GM23248 (cell line): ENCODE measurements at places on chromosomes 2 and 18.

GRCh38 chr2:240139666-240140393 lies 628 bp downstream of the OTOS start:
- DNase-seq = no peak

- DNase-seq = peak; percentile 82
These were observed 216.9 kb upstream of the VWC2L start for GRCh38 chr2:214193943-214194342.

GRCh38 chr2:73997813-73998212 lies 13.1 kb downstream of the TET3 start:
- DNase-seq = no peak

DNA sequence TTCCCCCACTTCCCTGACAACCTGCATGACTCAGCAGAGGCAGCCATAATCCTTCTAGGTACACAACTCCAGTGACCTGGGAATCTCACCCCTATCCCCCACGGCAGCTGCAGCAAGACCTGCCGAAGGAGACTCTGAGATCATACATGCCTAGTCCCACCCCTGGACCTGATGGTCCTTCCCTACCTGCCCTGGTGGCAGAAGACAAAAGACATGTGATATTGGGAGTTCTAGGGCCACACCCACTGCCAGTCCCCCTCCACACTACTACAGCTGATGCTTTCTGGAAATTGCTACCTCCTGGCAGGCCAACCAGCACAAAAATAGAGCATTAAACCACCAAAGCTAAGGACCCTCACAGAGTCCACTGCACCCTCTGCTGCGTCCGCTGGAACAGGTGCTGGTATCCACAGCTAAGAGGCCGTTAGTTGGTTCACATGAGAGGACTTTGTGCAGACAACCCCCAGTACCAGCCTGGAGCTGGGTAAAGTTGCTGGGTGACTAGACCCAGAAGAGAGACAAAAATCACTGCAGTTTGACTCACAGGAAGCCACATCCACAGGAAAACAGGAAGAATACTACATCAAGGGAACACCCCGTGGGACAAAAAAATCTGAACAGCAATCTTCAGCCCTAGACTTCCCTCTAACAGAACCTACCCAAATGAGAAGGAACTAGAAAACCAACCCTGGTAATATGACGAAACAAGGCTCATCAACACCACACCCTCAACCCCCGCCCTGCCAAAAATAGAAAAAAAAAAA lies 12.5 kb downstream of the MARCO start:
- no peak for DNase-seq

- no peak for DNase-seq
These were observed 33.6 kb downstream of the INPP5D start for GRCh38 chr2:233093721-233094120.

DNA sequence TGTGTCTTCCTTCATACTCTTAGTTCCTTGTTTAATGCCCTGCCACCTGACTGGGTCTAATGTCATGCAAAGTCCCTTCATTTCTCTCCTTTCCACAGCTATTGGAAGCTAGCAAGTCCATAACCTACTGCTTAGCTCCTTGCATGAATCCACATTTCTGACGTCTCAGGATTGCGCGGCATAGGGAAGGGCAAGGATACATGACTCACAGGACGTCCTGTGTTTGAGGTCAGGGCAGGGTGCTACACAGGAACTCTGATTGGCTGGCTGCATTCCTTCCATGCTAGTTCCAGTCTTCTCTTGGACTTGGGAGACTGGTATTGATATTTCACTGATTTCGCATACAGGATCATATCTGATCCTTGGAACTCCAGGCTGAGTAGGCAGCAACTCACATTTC lies 137.9 kb downstream of the CDH2 start:
- DNase-seq = no peak

DNA sequence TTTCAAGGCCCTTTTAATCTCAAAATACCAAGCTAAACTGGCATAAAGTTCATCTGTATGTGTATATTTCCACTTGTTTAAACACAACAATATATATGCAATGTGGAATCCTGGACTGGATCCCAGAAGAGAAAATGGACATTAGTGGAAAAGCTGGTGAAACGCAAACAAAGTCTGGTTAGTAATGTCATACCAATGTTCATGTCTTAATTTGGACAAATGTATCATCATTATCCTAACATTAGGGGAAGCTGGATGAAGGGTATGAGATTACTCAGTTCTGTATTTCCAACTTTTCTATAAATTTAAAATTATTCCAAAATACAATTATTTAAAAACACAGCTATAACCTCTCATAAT lies 3.8 kb downstream of the SP3 start:
- DNase-seq = no peak

- DNase-seq = no peak
These were observed at the start of gene VIL1 for GRCh38 chr2:218418717-218419458. Gene VIL1, plus strand, starts transcription at chr2:218419123. Its CDS starts 4,656 bp downstream, at chr2:218423779.

- DNase-seq = peak; percentile 69
These were observed 88.6 kb upstream of the FHL2 start for GRCh38 chr2:105487142-105488069.

GRCh38 chr2:221422516-221423209 lies 149.4 kb downstream of the EPHA4 start:
- no peak for DNase-seq

- DNase-seq = no peak
These were observed 1.5 kb downstream of the DNAJB2 start for GRCh38 chr2:219280651-219281050.

DNA sequence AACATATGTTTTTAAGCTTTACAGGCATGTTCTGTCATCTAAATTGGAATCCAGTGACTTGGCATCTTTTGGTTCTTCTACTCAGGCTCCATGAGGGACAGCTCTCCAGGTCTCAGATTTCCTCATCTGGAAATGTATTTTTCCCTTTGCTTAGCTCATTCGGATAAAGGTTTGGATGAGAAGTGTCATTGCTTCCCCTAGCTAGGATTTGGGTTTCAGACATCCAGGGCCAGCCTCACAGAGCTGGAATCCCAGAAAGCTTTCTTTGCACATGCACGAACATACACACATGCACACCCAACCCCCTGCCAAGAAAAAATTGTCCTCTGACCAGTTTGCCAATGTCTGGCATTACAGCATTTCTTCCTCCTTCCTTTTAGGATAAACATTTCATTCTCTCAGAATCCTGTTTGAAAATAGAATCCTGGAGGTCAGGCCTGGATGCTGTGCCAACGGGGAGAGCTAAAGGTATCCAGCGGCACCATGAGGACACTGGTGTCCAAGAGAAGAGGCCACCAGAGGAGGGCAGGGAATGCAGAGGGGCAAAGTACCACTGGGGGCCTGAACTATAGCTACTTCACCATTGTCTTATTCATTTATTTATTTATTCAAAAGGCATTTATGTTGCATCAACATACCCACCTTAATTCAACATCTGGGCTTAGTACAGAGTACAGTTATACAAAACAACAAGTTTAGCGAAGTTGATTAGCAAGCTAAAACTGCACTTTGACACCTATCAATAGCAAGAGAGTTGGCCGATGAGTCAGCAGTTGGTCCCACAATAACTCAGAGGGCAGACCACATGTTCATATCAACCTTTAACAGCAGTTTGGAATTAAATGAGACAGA lies 97.9 kb upstream of the ATL2 start:
- no peak for DNase-seq

GRCh38 chr2:111022633-111023032 lies 98.1 kb upstream of the BCL2L11 start:
- DNase-seq = no peak

- no peak for DNase-seq
These were observed 30.0 kb upstream of the CCNYL1 start for GRCh38 chr2:207681431-207681830.

DNA sequence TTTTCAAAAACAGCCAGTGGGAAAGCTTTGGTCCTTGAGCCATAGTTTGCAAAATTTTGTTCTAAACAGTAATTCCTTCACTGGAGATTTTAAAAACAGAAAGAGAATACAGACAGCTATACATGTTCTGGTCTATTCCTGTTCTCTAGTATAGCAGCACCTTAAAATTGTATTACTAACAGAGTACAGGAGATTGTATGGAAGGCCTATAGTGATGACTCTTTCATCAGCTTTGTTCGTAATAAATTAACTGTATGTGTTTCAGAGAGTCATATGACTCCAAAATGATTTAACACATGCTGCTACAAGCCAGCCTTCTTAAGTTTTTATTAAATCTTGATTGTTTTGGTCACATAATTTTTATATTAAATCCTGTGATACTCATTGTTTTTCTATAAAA lies 1124.6 kb upstream of the FAM98A start:
- DNase-seq = no peak

DNA sequence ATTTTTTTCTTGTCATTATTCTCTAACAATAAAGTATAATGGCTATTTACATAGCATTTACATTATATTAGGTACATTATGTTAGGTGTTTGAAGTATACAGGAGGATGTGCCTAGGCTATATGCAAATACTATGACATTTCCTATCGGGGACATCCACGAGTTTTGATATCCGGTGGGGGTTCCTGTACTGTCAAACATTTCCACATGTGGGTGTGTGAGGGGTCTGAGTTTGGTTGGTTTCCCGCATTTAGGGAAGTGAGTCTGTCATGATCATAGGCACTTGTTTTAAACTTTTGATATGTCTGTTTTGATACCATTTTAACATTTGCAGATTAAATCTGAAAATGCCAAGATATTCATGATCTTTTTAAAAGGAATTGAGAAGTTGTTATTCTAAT lies 76.0 kb downstream of the CEP192 start:
- no peak for DNase-seq

- no peak for DNase-seq
These were observed 62.5 kb downstream of the FAM228A start for GRCh38 chr2:24237313-24237712.

DNA sequence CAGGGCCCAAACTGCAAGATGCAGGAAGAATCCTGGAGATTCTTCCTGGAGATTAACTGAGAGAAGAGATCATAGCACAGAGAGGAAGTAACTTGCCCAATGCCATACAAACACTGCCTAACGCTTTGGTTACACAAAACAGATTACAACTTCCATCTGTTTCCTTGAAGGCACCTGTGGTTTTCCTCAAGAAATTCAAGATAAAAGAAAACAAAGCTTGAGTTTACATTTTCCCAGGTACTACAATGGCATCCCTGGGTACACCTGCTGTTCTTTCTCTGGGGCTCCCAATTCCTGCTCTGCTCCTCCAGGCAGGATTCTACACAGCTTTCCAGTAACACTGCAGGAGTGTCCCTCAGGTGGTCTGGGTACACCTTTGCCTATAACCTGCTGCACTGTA lies 781.9 kb upstream of the ID2 start:
- DNase-seq = no peak

DNA sequence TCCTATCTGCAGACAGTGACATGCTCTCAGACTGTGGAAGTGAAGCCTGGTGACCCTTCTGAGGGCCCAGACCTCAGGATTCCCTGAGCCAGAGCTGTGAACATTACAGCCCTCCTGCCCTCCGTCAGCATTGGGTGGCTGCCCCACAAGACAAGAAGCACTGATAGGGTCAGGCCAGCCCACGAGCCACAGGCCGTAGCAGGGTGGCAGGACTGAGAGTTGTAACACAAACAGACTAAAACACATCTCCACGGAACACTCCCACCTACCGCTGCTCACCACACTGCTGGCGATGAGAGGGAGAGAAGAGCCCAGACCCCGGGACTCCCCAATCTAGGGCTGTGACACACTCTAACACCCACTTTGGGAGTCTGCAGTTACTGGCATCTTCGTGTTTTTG lies 264.8 kb upstream of the FSIP2 start:
- DNase-seq = no peak

DNA sequence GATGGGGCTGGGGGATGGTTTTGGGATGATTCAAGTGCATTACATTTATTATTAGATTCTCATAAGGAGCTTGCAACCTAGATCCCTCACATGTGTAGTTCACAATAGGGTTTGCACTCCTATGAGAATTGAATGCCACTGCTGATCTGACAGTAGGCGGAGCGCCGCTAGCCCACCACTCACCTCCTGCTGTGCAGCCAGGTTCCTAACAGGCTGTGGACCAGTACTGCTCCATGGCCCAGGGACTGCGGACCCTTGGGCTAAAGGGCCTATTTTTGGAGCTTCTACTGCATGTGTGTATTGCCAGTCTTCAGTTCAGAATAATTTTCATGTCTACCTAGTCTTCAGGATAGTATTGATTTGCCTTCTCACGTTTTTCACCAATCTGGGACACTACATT lies 165.3 kb upstream of the TWIST2 start:
- DNase-seq = no peak

GRCh38 chr2:217806482-217806765 lies 196.4 kb downstream of the TNS1 start:
- DNase-seq = no peak

DNA sequence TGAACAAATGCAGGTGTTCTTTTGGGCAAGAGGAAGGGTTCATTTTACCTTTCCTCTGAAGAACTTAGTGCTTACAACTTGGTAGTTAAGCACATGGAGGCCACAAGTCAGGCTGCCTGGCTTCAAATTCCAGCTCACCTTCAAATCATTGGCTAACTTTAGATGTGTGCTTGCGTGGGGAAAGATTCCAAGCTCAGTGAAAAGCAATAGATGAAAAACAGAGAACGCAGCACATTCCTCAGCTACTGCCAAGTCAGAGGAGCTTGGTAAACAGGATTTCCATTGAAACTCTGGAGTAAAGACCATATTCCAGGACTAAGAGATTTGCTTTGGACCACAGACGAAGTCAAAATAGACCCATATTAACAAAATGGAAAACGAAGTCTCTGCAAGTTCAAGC lies 96.3 kb upstream of the ASB18 start:
- no peak for DNase-seq

DNA sequence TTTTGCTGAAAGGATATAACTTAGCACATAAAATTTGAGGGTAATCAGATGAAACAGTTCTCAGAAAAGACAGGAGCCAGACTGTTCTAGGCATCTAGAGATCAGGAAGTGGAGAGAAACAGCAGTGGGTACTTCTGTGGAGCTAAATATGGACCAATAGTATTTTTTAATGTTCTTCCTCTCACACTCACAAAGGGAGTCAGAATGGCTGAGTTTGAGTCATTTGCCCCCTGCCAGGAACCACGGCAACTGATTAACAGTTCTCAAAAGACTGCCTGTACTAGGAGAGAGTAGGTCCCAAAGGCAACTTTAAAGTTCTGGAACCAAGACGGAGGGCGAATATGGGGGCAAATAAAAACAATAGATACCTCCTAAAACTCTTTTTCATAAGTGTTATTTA lies 107.5 kb downstream of the GULP1 start:
- peak; percentile 42 for DNase-seq
